ENCODE measurements at places on chromosomes 16 and 17.

DNA sequence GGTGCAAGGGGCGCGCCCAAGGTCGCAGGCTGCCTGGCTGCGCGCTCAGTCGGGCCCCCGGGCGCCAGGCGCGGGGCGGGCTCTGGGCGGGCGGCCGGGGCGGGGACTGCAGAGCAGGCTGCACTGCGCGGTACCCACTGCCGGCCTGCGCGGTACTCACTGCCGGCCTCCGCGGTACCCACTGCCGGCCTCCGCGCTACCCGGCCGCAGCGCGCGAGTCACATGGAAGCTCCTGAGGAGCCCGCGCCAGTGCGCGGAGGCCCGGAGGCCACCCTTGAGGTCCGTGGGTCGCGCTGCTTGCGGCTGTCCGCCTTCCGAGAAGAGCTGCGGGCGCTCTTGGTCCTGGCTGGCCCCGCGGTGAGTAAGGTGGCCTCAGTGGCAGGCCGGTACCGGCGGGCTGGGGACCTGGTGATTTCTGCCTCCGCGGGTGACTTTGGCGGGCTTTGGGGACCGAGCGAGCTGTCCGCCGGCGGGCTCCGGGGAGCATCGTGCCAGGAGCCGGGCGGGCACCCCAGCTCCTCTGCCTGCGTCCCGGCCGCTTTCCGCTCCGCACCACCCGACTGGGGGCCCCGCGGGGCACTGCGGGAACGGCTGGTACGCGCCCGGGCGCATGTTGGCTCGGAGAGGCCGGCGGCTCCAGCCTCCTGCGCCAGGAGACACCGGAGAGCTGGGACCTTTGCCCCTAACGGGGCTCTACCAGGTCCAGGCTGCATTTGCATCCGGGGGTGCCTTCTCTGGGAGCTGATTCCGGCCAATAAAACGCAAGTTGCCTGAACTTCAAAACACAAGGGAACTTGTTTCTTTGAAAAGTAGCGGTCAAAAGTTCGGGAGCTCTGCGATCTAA, at the start of gene SLC47A1:
Gene SLC47A1, plus strand, starts transcription at position 137 of the 844 bp plus-strand sequence. Its CDS starts 86 bp downstream, at position 223.
- DNase-seq, result no peak

DNA sequence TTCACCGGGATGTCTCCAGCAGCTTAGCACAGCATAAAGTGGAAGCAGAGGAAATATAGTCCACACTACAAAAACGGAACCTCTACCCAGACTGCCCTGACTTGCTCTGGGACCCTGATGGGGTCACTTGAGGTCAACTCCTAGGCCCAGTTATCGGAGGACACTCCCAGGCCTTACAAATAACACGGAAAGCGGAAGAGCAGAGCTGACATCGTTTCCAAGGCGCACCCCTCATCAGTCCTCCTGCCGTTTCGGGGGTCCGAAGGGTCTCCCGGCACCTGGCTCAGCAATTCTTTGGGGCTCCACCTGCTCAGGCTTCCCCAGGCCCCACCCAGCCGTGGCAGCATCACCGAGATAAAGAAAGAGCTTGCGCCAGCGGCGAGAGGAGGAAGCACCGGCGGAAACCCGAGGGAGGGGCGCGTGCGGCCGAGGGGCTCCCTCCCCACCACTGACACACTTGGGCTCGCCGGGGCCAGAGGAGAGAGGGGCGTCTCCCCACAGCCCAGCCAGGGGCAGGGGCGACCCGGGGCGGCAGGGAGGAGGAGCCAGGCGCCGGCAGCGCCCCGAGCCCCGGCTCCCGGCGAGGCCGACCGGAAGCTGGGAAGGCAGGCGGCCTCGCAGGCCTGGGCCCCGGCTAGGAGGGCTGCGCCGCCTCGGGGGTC, 727 bp downstream of the CORO7 start:
- no peak for DNase-seq

- no peak for DNase-seq
Measured at GRCh38 chr16:13111747-13112146, 210.3 kb downstream of the SHISA9 start.

DNA sequence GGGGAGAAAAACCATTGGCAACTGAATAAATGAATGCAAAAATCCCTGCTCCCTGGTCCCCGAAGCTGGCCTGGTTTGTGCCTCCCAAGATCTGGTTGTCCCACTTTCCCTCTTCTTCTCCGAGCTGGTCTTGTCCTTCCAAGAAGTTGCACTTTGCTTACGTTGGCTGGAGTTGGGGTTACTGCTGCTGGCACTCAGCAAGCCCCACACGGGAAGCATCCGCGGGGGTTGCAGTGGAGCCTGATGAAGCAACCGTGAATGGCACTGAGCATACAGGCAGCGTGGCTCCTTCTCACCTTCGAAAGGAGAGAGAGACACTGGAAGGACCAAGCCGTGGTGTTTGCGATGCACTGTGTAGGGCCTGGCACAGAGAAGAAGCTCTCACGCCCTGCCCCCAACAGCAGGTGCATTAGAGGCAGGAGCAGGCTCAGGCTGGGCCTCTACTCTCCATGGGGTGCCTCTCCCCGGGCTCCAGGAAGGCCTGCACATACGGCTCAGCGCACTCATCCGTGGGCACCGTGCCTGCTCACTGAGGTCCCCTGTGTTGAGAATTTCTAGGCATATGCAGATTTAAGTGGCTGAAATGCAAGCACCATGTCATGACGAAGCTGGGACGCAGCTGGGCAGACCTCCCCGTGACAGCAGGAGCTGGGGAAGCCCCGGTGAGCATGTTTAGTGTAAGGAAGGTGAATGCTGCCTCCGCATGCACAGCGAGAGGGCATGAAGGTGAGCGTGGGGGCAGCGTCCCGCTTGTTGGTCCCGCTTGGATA, 12.1 kb downstream of the CA5A start:
- no peak for DNase-seq

Measured in T1000 (cell line).